GM23248 (cell line): ENCODE measurements at places on chromosomes 3 and 15. TPM values are rescaled to one million over a fixed set of nuclear protein-coding genes. Genes with fewer than 3 reads are reported as not detected.

Gene SCN5A
- 0.13 TPM in 1 of 2 replicates, not detected in the other for total RNA-seq

Gene ECE2
- not detected in 2 replicates for total RNA-seq

Gene MLF1
- 13.4 and 17.3 TPM in 2 replicates for total RNA-seq

Gene PYGO1
- total RNA-seq, result 5.4 and 7.1 TPM in 2 replicates

Gene RNU5B-1
- total RNA-seq, result not detected in 2 replicates

Gene MCTP2
- total RNA-seq, result 0.97 and 1.8 TPM in 2 replicates

Gene ADPRH
- 2.1 and 6.6 TPM in 2 replicates for total RNA-seq

Gene TMEM212
- total RNA-seq, result not detected in 2 replicates

Gene CAMP
- not detected in 2 replicates for total RNA-seq

Gene XCR1
- total RNA-seq, result not detected in 2 replicates

Gene WDR5B
- total RNA-seq, result 5.4 and 5.6 TPM in 2 replicates

Gene LTF
- total RNA-seq, result not detected in 2 replicates

Gene SLC24A5
- total RNA-seq, result not detected in 2 replicates

Gene ARID3B
- total RNA-seq, result 2.3 and 4.9 TPM in 2 replicates

Gene CTXND1
- not detected in 2 replicates for total RNA-seq

Gene GOLGA6L6
- not detected in 2 replicates for total RNA-seq

Gene AHSG
- not detected in 2 replicates for total RNA-seq

Gene DNAH1
- 4.0 and 7.0 TPM in 2 replicates for total RNA-seq

Gene PIGZ
- 3.9 and 5.7 TPM in 2 replicates for total RNA-seq

Gene SLITRK3
- not detected in 2 replicates for total RNA-seq

Gene FOXP1
- total RNA-seq, result 37.4 and 52.5 TPM in 2 replicates

Gene IQCF5
- not detected in 2 replicates for total RNA-seq

Gene POC1A
- 2.3 and 5.2 TPM in 2 replicates for total RNA-seq

Gene FBXO40
- total RNA-seq, result not detected in 2 replicates

Gene CFAP91
- total RNA-seq, result not detected in 2 replicates

Gene PCOLCE2
- 46.4 and 69.2 TPM in 2 replicates for total RNA-seq

Gene TF
- under 0.01 TPM in 1 of 2 replicates, not detected in the other for total RNA-seq

Gene KIF15
- 3.3 and 3.9 TPM in 2 replicates for total RNA-seq

Gene NANOGP8
- total RNA-seq, result not detected in 2 replicates

Gene DNASE1L3
- not detected in 2 replicates for total RNA-seq

Gene CCRL2
- total RNA-seq, result not detected in 2 replicates

Gene ADCY5
- total RNA-seq, result 0.38 and 1.2 TPM in 2 replicates

Gene SEMA3B
- total RNA-seq, result 8.8 and 13.3 TPM in 2 replicates

Gene SLC22A14
- not detected in 2 replicates for total RNA-seq

Gene BUB1B
- total RNA-seq, result 9.4 and 23.4 TPM in 2 replicates

Gene CELSR3
- 1.4 TPM in 2 replicates for total RNA-seq

Gene MORC1
- not detected in 2 replicates for total RNA-seq
